ENCODE measurements at places on chromosomes 5 and 9.

DNA sequence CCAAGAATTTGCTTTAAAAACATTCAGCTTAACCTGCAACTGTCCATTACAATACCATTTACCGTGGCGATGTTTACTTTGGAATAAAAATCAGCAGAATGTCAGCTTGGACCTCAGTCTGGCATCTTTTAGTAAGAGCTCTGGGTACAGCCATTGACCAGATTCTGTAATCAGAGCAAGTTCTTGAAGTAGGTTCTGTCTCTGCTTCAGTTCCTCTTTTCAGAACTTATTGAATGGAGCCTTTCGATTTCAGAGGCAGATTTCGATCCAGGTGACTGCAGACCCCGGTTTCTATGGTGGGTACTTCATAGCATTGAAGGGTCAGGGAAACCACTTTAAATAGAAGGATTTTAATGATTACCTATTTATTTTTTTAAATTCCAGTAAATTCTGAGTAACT is 53.4 kb upstream of the SV2C start:
- DNase-seq = no peak

- DNase-seq = no peak
Observed at GRCh38 chr5:154505567-154505966, 27.5 kb upstream of the HAND1 start.

DNA sequence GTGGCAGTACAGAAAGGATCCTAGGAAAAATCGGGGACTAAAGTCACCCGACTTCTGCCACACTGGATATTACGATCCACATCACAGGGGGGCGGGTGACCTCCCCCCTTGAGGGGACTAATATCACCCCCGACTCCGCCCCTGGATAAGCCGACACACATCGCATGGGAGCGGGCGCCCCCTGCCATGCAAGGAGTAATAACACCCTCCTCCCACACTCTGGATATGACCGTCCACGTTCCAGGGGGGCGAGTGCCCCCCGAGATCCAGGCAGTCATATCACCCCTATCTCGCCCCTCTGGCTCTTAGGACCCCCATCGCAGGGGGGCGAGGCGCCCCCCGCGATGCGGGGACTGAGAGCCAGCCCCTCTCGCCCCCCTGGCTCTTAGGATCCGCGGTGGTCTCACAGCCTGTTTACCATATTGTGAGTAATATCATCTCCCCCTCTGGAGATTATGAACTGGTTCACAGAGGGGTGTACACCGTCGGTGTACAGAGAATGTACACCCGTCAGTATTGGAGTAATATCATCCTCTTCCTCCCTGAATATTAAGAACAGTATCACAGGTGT is 423.0 kb downstream of the DIRAS2 start:
- DNase-seq = no peak

DNA sequence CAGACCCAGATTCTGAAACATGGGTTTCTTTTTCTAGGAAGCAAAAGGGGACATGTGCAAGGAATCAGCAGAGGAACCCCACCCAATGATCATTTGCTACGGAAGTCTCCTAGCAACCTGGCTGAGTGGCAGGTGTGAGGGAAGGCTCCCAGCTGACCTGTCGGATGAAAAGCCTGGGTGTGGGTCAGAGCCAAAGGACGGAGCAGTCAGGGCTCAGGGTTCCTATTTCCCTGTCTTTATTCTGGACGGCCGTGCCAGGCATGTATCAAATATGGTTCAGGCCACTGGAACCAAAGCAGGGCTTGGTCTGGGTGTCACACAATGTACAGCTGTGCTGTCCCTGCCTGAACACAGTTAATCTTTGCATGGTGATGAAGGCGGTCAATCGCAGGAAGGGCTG is 20.1 kb downstream of the STK10 start:
- no peak for DNase-seq

- DNase-seq = no peak
Observed at GRCh38 chr9:100377015-100377414, 24.3 kb upstream of the TEX10 start.

DNA sequence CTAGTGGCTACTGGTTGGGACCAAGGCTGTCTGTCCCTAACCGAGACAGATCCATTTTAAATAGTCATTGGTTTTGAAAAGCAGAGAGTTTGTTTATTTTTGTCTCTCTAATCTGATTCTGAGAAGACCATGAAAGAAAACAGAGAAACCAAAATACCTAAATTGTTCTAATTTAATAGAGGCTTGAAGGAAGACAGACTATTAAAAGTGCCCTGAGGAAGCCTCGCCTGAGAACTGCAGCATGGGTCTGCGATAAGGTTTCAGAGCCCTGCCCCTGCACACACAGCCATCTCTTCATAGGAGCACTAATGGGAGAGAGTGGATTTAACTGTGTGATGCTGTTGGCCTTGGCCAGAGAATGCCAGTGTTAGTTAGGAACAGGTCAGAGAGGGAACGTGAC is 175.5 kb upstream of the SV2C start:
- DNase-seq = no peak

- DNase-seq = no peak
Observed at GRCh38 chr9:134223091-134223490, 58.7 kb upstream of the RNU6ATAC start.

- no peak for DNase-seq
Observed at GRCh38 chr5:139745800-139746690, 49.6 kb upstream of the PSD2 start.

DNA sequence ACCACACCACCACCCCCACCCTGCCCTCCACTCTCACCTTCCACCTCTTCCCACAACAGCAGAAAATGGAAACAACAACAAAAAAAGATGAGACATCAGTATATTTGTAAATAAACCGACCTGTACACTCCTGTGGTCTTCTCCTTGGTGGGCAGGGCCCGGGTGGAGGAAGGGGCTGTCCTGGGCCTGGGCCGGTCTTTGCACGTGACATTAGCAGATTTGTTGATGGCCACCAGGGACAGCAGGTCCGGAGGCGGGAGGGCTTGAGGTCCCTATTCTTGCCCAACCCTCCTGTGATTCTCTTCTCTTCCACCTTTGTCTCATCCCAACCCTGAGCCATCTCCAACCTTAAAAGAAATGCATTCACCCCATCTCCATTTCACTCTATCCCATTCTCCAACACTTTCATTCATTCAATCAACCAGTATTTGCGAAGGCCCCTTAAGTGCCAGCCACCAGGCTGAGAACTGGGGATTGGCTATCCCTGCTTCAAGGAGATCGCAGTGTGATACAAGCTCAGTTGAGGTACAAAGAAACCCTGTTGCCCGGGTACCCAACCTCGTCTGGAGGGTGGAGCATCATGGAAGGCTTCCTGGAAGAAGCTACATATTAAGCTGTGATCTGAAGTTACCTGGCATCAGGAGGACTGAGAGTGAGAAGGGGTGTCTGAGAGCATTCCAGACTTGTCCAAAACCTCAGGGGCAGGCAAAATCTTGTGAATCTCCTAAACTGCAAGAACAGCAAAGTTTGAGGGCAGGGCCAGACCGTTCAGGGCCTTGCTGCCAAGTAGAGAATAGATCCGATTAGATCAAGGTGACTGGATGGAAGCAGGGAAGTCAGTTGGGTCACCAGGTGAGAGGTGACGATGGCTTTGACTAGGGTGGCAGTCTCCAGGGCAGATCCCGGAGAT is 87.4 kb downstream of the LMX1B start:
- DNase-seq = no peak

GRCh38 chr9:130660683-130661450 is 3.5 kb upstream of the PRDM12 start:
- DNase-seq = no peak

GRCh38 chr9:6214434-6214833 is 1.2 kb upstream of the IL33 start:
- no peak for DNase-seq

- DNase-seq = no peak
Observed at GRCh38 chr9:115016344-115016743, 86.0 kb upstream of the TNFSF8 start.

DNA sequence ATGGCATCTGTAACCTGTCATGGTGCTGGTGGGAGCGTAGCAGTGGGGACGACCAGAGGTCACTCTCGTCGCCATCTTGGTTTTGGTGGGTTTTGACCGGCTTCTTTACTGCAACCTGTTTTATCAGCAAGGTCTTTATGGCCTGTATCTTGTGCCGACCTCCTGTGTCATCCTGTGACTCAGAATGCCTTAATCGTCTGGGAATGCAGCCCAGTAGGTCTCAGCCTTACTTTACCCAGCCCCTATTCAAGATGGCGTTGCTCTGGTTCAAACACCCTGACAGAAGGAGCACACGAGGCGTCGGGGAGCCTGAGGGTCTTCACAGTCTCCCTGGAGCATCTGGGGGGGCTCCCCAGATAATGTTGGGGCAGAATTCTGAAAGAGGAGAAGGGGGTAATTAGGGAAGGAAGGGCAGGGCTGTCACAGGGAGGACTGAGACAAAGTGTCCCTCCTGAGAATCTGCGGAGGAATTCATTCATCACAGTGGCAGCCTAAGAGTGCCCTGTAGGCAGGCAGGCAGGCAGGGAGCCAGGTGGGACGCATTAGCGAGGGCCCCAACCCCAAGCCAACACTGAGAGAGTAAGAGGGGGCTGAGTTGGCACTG is 21.3 kb upstream of the NCS1 start:
- DNase-seq = no peak

- no peak for DNase-seq
Observed at GRCh38 chr9:16516891-16517290, 353.6 kb downstream of the BNC2 start.

DNA sequence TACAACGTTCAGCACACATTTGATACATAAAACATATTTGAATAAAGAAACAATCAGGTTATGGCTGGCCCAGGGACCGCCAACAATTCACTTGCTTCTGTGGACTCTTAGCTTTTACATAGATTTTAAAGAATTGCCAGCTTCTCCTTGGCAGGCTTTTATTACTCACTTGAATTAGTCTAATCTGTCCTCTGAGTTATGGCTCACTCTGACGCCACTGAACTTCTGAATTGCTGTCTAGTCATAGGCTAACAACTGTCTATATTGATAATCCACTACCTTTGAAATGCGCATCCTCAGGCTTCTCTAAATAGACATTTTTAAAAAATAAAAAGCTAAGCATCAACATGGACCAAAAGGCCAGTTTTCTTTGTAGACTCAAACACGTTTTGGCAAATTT is 317.4 kb upstream of the SGCD start:
- no peak for DNase-seq

GRCh38 chr9:114299286-114300152 is 23.4 kb upstream of the ORM1 start:
- DNase-seq = no peak

- no peak for DNase-seq
Observed at GRCh38 chr9:37167456-37168047, 47.2 kb downstream of the ZCCHC7 start.

GRCh38 chr9:125262294-125262991 is 817 bp downstream of the GAPVD1 start:
- DNase-seq = no peak

DNA sequence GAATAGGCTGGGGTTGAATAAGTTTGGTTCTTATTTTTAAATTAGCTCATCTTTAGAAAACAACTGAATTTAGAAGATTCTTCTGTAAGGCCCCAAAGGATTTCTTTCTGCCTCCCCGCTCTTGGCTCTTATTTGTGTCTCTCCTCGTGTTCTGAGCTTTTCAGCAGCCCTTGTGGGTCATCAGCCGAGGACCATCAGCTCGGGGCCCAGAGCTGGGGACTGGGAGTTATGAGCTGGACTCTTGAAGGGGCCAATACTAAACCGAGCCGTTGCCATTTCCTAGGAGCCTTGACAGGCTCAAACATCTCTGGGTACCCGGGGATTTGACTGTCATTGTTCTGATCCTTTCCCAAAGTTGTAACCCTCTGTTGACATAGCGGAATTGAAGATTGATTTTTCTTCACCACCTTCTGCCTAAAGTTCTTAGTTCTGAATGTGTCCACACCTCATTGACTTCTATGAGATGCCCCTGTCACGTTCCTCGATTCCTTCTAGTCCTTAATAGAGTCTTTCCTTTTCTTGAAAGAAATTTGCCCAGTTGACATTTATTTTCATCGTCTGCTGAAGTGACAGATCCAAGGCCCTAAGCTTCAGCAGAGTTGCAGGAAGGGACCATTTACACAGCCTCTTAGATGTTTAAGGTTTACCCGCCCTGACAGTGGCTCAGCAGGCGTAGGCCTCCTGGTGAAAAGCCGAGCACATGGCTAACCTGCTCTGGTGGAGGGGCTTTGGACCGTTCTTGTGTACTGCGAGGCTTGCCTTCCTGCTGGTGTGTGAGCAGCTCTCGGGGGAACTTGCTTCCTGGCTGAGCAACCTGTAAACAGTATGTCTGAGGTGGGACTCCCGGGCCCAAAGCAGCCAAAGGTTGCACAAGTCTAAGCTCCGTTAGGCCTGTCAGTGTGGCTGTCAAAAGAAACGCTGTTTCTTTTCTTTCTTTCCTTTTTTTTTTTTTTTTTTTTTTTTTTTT is 24.0 kb downstream of the ABL1 start:
- DNase-seq = no peak

DNA sequence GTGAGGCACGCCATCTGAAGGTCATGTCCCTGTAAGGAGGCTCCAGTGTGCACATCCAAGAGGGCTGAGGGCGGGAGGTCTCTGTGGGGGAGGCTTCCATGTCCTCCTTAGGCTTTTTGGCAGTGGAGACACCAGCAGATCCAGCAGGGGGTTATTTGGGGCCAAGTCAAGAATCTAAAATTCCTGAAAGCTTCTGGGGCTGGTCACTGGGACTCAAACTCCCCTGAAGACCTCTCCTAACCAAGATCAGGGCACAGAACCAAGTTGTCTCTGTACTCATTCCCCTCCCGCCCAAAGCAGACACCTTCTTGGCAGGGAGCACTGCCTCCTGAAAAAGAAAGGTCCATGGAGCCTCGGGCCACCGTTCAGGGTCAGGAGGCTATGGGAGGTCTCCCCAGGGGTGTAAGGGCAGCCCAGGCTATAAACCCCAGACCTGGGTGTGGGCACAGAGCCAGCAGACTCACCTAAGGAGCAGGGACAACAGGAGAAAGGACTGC is 127.4 kb upstream of the ADRA1B start:
- no peak for DNase-seq

GRCh38 chr9:130768265-130768664 is 66.8 kb upstream of the ABL1 start:
- peak; percentile 16 for DNase-seq

DNA sequence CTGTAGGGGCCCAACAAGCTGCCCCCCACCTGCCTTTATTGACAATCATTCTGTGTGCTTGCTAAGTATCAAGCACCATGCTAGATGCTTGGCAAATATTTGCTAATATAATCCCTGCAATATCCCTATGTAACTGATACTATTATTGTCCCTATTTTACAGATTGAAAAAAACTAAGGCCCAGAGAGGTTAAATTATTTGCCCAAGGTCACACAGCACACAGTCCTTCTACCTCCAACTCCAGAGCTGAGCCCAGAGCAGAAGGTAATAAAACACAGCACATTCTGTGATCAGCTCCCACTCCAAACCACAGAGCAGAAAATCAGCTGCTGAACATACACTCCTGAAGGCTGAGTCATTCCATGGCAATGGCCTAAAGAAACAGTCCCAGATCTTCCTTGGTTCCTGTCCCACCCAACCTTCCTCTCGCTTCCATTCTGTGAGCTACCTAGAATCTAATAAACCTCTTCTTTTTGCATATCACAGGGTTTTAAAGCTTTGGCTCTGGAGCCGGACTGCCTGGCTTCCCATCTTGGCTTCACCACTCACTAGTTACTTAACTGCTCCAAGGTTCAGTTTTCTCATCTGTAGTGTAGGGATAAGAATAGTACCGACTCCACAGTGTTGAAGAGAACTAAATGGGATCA is 66.7 kb upstream of the ADRA1B start:
- no peak for DNase-seq

Data from hippocampal formation (tissue), 2 donors.